Nucleus accumbens (tissue), 56 donors: ENCODE measurements at places on chromosomes 3 and 15.

DNA sequence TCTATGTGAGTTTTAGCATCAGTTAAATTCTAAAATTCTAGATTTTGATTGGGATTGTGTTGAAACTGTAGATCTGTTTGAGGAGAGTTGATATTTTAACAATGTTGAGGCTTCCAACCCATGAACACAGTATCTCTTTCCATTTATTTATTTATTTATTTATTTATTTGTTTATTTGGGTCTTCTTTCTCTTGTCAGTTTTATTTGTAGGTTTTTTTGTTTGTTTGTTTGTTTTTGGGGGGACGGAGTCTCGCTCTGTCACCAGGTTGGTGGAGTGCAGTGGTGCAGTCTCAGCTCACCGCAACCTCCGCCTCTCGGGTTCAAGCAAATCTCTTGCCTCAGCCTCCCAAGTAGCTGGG is 25.3 kb downstream of the MRAS start:
- no peak for DNase-seq

DNA sequence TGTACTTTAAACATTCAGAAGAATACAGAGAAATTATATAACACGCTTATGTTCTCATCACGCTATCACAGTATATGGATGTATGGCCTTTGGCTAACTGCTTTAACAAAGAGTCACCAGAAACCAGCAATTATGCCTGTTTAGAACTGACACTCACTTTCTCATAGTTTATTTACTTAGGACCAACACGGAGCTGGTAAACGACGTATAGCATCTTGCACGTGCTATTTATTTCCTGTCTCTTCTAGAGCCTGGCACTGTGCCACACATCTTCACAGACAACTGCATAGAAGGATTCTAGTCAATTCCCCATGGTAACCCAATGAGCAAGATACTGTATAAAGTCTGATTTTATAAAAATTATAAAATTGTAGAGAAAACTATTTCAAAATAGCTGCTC is 43.6 kb downstream of the TBC1D2B start:
- DNase-seq = peak; percentile 20

DNA sequence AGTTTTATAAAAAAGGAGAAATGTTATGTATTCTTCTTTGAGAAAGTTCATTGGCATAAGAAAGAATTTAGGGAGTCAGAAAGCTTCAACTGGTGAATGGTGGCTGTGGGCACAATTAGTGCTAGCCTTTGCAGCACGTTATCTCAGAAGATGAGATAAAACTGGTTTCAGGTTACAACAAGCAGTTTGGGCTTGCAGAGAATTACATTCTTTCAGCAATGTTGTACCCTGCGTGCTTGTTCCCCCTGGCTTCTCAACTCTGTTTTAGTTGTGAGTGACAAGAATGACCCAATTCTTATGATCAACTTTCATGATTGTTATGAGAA is 31.6 kb upstream of the ACP3 start:
- no peak for DNase-seq

DNA sequence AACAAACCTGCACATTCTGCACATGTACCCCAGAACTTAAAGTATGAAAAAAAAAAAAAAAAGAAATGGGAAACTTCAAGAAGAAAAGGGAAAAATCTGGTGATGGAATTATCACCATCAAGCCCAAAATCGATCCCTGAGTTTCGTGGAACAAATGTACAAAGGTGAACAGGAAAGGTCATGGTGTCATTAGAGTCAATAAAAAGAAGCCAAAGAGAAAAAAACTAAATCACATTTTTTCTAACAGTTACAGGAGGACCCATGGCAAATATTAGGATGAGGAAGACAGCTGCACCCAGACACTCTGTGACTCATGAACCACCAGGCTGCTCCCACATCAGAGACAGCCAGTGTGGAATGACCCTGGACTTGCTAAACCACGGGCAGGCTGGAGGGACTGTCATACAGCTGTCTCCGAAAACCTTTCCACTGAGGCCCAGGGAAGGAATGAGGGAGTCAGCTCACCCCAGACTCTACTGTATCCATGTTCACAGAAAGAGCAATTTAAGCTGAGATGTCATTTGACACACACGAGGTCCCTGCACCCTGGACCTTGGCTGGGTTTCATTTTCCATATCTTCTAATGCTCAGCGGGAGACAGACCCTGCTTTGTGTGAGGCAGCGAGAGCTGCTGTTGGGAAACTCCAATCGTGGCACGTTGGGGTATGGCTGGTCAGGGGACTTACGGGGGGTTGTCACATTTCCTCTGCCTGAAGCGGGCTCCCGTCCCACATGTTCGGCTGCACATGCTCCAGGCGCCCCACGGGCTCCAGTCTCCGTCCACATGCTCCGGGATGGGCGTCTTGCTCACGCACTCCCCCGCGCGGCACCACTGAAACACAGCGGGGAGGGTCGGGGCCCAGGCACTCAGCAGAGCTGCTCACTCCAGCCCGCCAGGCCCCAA is 210.2 kb downstream of the ADAMTS17 start:
- DNase-seq = peak; percentile 5

DNA sequence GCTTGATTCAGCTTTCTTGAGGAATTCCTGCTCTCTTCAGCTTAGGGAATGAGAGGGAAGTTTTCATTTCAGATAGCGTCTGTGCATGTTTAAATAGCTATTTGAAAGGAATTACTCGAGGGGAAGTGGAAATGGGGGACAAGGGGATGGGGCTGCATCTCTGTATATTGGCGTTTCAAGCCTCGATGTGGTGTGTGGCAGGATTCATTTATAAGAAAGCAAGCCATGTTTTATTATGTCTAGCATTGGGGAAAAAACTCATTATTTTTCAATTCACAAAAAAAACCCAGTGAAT is 1.0 kb downstream of the ATP2C1 start:
- DNase-seq = no peak

DNA sequence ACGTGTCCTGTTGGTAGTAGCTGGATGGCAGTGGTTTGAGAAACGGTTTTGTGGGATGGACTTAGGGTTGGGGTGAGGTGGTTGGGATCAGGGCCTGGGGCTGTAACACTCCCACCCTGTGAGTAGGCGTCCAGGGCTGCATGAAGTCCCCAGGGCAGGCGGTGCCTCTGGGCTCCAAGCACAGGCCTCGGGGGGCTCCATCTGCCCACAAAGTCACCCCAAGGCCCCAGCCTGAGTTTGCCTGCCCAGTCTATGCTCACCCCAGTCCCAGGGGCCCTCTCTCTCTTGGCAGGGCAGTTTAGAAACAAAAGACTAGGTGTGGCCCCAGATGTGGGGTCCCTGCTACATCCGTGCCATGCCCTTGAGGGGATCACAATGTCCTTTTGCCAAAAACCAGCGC is 86.9 kb upstream of the PRR23E start:
- no peak for DNase-seq

GRCh38 chr3:6709178-6709577 is 151.7 kb upstream of the GRM7 start:
- no peak for DNase-seq

DNA sequence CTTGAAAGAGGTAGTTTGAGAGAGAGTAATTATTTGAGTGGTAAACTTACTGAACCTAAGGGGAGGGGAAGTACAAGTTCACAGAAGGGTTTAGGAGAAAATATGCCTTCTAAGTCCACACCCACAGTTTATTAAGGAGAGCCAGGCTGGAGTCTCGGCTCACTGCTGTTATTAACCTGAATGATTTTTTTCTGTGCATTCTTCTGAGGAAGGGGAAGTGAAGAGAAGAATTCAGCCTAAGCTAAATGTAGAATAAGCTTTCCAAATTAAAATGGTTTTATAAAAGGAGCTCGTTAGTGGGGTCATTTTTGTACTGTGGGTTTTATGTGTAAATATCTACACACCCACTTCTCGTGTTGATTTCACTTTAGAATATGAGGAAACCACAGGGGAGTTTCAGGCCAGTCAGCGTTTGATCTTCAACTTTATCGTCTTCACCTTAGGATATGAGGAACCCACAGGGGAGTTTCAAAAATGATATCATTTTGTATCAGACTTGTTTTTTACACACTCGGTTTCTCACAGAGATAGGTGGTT is 1.5 kb downstream of the WHAMM start:
- no peak for DNase-seq

- DNase-seq = no peak
Measured at GRCh38 chr3:70982284-70982683, 601.2 kb downstream of the FOXP1 start.

DNA sequence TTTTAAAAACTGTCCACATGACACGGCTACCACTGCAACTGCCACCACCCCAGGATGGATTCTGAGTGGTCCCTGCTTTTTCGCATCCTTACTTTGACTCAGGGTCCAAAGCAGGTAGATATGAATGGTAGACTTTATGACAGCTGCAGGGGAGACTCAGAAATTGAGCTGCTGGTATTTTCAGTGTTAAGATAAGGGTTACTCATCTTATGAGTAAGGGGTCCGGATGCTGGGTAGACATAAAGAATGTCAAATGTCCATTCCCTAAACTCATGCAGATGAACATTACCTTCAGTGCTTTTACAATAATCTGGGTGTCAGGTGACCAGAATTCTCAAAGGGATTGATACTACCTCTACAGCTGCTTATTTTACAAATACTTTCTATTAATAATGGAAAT is 25.9 kb upstream of the BBX start:
- no peak for DNase-seq
